GM19239 (cell line): ENCODE measurements at places on chromosomes 7 and 10.

DNA sequence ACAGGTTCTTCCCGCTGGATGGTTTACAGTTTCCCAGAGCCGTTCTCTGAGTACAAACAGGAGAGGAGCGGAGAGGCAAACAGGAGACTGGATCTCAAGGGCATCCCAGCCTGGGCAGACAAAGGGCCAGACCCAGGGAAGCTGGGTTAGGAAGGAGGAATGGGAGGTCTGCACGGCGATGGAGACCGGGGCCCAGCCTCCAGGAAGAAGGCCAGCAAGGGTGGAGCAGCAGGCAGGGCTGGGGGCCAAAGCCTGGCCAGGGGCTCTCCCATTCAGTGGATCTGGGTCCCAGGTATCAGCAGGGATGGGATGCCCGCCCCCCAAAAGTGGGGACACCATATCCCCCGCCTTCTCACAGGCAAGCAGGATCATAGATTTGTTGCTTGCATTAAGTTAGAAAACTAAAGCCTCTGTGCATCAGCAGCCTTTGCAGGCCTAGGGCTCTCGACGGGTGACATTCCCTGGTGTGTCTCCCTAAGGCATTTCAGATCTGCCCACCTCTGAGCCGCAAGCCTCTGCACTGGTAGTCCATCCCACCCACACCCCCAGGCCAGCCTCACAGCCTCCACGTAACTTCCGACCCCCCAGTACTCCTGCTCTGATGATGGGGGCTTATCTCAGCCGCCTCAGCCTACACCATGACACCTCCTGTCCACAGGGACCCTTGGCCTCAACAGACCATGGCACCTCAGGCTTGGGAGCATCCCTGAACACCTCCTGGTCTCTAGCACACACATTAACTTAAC, 59.9 kb downstream of the TNS3 start:
- DNase-seq, result no peak

DNA sequence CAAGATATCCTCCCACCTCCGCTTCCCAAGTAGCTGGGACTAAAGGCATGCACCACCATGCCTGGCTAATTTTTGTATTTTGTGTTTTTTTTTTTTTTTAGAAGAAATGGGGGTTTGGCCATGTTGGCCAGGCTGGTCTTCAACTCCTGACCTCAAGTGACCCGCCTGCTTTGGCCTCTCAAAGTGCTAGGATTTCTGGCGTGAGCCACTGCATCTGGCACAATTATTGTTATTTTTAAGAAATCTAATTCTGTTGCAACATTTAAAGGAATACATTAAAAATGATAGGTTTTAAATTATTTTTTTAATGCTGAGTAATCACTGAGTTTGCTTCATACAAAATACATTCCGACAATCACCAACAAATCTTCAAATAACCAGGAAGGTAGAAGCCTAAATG, 178.1 kb upstream of the SEMA3E start:
- DNase-seq, result no peak

GRCh38 chr10:95289003-95289920, 1.5 kb downstream of the PDLIM1 start:
- no peak for DNase-seq

DNA sequence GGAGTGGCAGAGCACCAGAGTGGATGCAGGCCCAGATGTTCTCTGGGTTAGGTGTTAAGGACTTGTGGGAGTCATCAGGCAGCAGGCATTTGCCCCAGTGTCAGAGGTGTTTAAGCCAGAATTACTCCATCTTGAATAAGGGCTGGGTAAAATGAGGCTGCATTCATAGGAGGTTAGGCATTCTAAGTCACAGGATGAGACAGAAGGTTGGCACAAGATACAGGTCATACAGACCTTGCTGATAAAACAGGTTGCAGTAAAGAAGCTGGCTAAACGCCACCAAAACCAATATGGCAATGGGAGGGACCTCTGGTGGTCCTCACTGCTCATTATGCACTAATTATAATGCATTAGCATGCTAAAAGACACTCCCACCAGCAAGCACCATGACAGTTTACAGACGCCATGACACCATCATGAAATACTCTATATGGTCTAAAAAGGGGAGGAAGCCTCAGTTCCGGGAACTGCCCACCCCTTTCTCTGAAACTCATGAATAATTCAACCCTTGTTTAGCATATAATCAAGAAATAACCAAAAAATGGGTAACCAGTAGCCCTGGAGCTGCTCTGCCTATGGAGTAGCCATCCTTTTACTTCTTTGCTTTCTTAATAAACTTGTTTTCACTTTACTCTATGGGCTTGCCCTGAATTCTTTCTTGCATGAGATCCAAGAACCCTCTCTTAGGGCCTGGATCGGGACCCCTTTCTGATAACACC, 882 bp upstream of the LRRC61 start:
- DNase-seq, result no peak

DNA sequence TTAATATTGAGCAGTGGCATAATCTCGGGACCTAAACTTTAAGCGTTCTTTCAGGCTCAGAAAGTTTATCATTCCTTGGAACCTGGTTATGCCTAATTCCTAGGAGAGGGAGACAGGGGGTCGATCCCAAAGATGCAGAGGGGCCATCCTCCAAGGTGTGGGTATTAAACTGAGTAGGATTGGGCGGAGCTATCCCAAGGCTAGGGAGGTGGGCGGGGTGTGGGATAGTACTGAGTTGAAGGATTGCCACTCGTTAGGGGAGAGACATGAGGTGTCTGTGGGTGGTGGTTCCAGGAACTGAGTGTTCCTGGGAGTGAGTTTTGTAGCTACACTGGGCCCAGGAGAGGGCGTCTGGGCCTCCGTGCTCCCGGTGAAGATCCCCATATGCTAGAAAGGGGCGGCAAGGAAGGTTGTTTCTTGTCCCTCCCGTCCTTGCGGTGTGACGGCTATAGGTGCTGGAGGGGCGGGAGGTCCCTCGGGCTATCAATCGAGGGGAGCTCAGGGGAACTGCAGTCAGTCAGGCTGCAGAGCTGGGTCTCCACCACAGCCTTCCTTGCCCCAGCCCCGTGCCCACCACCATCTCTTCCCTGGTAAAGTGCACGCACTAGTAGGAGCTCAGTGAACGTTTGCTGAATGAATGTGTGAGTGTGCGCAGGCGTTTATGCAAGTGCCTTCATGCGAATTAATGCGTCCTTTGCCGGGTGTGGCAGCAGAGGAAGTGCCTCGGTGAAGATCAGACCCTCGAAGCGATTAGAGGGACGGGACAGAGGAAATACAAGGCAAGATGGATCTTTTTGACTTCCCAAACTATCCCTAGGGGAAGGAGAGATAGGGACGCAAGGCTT, 3.0 kb upstream of the HMX2 start:
- no peak for DNase-seq

- no peak for DNase-seq
Observed at GRCh38 chr10:22934726-22935125, 6.9 kb downstream of the ARMC3 start.

DNA sequence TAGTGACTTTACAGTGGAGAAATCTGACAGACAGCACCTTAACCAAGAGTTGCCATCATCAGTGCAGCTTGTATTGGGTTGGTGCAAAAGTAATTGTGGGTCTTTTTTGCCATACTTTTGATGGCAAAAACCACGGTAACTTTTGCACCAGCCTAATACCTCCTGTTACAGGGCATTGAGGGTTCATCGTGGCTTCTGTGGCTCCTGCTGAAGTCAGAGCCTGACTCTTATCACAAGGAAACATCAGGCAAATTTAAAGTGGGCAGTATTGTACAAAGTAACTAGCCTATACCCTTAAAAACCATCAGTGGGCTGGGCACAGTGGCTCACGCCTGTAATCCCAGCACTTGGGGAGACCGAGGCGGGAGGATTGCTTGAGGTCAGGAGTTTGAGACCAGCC, 117.4 kb downstream of the HECW1 start:
- no peak for DNase-seq
